ENCODE measurements at places on chromosomes 12 and 14.

DNA sequence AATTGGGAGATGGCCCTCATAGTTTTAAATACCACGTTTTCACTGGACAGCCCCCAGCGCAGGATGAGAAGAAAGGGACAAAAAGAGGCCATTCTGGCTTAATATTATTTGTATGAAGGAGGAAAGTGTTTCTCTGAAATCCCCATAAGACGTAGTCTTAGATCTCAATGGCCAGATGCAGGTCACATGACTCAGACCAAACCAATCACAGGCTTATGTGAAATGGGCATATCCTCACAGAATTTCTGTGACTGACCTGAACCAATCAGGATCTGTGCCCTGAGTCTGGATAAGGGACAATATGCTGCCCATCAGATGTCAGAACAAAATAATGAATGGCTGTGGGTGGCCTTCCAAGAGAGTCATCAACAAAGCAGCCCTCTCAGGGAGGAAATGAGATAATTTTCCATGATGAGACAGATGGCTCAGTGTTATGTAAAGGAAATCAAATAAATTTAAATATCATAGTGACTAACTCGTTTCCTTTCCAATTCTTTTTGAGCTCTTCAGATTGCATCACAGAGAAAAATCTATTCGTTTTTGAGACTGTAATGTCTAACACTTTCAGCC is 1009.5 kb upstream of the TMEM132C start:
- DNase-seq = no peak

DNA sequence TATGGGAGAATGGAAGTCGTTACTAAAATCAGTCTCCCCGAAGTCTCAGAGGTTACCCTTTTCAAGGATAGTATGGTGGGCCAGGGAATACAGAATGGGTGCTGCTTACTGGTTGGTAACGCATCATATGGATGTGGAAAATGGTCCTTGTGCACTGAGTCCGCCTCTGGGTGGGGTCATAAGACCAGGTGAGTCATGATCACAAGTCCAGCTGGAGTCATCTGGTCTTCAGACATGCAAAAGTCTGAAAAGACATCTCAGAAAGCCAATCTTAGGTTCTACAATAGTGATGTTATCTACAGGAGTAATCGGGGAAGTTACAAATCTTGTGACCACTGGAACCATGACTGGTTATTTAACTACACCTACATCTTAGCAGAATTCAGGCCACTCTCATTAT is 71.9 kb upstream of the TCL1B start:
- no peak for DNase-seq

DNA sequence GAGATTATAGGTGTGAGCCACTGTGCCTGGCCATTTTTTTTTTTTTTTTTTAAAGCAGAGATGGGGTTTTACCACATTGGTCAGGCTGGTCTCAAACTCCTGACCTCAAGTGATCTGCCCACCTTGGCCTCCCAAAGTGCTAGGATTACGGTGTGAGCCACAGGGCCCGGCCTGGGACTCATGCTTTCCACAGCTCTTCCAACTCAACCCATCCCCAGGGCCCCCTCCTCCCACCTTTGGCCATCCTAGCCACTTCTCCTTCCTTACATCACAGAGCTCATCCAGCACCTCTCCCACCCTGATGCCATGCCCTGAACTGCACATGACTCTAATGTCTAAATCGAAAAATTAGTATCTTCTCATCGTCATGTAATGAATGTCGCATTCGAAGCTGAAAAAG is 12.6 kb upstream of the TDRD9 start:
- DNase-seq = no peak

- DNase-seq = no peak
Measured at GRCh38 chr14:90615517-90616060, 200.6 kb downstream of the TTC7B start.

- DNase-seq = no peak
Measured at GRCh38 chr12:131736446-131737149, 25.7 kb downstream of the SFSWAP start.

DNA sequence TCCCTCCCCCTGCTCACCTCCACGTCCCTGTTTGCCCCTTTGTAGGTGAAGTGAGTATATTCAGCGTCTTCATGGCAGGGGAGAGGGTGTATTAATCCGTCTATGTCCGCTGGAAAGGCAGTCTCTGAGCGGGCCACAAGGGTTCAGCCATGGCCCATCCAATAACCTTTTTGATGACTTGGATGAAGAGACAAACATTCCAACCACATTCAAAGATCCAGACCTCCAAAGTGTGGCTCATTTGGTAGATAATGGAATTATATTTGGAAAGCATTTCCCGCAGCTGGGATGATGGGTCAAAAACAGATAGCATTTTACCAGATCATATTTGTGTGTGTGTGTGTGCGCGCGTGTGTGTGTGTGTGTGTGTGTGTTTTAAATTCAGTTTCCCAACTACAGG is 345.9 kb downstream of the DPF3 start:
- DNase-seq = no peak

- DNase-seq = no peak
Measured at GRCh38 chr12:69502345-69503081, 32.3 kb downstream of the FRS2 start.

GRCh38 chr14:31340297-31341063 is 79.9 kb downstream of the HEATR5A start:
- DNase-seq = no peak

DNA sequence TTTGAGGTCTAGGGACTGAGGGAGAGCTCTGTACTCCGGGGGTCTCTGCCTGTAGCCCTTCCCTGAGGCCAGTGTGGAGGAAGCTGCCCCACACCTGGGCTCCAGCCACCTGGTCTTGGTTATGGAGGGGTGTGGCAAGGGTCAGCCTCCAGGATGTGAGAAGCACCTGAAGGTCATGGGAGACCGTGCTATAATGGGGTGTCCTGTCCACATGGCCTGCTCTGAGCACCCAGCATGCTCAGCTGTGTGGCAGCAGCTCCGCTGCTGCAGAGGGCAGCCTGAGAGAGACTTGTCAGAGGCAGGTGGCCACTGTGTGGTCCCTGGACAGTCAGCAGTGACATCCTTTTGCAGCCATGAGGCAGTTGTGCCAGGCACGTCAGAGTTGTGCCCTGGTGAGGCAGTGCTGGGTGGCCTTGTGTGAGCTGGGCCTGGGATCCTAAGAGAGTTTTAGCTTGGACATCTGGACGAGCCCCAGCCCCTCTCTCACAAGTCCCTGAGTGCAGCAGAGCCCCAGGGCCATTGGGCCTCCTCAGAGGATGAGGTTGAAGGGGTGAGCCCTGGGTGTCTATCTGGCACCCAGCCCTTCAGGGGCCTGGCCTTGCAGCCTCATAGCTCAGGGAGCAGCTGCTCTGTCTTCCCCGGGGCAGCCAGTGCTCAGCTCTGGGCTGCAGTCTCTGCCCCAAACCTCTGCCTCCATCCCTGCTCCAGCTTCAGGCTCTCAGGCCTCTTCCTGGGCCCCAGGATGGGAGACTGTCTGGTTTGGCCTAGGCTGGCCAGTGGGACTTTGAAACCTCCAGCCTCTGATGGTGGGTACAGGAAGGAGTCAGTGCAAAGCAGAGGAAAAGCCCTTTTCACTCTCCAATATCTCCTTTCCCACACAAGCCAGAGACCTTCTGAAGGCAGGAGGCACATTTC is 7.4 kb upstream of the ATG101 start:
- DNase-seq = no peak

DNA sequence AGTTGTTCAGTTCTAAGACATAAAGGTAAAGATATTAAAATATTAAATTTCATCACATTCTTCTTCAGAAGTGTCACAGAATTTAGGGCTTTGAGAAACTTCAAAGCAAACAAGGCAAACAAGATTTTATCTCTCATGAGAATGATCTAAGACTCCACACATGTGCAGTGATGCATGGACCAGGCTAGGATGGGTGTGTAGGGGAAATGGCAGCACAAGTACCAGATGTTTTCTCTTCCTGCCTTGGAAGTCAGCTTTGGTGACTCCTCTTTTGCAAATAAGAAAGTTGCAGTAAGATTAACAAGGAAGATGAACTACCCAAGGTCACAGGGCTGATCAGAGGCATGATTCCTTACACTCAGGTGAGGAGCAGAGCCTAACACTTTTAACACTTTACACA is 163.8 kb upstream of the LMNTD1 start:
- no peak for DNase-seq

DNA sequence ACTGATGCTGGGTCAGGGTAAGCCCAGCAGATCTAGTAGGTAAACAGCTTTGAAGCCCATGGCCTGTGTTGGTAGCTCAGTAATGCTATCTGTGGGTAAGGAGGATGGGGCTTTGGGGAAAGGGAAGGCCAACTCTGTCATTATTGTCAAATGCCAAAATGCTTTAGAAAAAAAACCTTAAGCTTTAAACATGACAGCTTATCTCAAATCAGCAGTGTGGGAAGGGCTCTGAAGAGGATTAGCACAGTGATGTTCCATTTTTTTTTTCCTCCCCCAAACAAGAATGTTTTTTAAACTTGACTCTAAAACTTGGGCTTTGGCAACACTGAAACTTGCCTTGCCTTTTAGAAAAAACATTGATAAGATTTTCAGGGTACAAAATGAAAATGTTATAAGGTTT is 11.7 kb downstream of the DAAM1 start:
- DNase-seq = no peak

- no peak for DNase-seq
Measured at GRCh38 chr14:35708062-35708461, 101.0 kb downstream of the RALGAPA1 start.

DNA sequence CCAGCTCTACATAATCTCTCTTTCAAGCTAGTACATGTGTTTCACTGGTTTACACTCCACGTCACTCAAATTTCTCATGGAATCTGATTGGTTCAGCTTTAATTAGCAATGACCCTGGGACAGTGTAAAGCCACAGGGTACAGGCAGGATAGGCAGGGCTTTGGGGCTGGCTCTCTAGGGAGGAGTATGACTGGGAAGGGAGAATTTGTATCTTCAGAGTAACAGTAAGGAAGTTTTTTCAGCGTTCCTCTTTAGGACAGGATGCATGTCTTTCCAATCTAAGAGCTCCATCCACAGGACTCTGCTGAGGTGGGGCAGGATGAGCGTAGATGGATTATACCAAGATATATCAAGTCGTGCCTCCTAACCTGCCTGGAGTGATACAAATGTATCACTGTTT is 112.0 kb upstream of the CLEC14A start:
- DNase-seq = no peak

DNA sequence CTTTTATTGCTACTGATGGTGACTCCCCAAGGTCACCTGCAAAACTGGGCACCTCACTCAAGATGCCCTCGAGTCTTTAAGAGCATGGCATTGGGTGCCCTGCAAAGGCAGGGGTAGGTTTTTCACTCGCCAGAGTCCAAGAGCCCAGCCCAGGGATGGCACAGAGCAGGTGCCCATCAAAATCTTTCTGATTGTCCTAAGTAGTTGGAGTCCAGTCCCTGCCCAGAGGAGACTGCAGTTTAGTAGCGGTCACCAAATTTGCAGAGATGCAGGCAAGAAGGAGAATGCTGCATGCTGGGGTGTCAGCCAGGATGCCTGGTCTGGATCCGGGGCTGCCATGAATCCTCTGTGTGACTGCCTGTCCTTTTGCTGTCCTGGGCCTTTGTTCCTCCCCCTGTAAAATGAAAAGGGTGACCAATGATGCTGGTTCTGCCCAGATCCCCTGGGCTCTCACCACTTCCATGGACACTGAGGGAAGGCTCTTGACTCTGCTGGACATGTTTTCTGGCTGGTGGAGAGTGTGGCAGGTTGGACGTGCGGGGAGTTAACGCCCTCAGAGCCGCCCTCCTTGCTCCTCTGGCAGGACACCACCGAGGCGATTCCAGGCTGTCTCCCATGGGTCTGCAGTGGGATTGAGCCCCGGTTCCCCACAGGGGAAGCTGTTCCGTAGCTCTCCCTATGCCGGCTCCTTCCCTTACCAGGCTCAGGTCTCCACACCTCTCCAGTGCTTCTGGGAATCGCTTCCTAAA is 41.3 kb downstream of the DLK1 start:
- no peak for DNase-seq

- no peak for DNase-seq
Measured at GRCh38 chr12:3257411-3257810, 180.2 kb downstream of the TSPAN9 start.

Data from CD4-positive, alpha-beta T cell treated with Interleukin-6 for 4 hours (primary cell).